ENCODE measurements at places on chromosomes 4 and X.

GRCh38 chrX:37879692-37880091 lies 32.3 kb upstream of the DYNLT3 start:
- DNase-seq: no peak

DNA sequence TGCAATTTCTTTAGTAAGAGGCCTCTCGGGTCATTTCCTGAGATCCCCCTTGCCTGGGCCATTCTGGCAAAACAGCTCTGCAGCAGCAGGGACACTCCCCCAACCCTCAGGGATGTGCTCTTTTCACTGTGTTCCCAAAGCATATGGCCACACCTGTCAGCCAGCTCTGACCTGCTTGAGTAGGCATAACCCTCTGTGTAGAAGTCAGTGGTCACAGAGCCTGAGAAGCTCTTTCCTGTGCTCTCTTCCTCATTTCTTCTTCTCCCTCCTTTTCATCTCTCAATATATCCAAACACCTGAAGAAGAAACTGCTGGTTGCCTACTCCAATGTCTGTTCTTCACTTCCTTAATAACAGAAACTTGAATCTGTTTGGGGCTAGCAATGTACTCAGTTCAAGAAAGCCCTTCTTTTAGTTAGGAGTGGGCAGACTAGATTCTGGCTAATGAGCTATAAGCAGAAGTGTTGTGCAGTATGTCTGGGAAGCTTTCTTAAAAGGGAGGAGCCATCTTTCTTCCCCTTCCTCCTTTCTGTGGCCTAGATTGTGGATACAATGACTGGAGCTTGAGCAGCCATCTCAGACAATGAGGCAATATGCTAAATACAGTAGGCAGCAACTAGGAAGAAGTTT lies 73.3 kb downstream of the PRPS1 start:
- DNase-seq: no peak

DNA sequence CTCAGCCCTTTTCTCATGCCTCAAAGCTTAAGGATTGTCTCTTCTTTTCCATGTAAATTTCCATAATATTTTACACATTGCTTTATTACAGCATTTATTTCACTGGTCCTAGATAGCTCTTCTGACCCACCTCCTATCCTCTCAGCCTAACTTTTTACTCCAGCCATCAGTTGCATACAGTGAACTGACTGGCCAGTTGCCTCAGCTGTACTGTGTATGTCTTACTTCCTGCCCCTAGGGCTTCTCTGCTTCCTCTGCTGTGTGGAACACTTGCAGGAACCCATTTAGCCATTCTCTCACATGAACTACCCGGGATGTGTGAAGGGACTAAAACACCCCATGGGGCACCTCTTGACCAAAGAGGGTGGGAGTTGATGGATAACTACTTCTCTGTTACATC lies 18.0 kb downstream of the C4orf33 start:
- DNase-seq: no peak

DNA sequence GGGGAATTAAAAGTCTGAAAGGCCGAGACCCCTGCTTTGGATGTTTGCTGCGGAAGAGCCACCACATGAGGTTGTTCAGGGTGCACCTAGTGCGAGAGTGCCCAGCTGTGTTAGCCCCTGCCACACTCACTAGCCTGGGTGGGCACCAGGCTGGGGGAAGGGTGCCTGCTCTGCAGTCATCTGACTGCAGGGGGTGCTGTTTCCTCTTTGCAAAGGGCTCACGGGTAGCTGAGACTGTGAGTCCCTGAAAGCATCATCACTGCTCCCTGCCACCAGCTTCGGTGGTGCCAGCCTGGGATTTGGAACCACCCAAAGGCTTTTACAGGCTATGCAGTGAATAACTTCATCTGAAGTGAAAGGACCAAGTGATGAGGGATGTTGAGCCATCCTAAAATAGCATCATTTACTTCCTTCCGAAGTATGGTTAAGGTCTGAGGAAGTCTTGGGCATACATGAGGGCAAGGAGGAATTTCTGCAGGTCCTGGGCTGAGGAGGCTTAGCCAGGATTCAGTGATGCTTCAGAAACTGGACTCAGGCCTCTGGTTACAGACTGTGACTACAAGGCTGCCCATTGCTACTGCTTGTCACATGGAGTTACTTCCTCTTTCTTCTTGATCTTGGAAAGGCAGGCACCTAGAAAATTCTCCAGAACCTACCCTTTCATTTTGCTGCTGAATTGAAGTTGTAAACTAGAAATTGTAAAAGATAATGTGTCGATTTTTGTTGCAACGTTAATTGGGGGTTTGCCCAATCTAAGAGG lies 293.2 kb upstream of the PRPS2 start:
- no peak for DNase-seq

GRCh38 chr4:74370912-74371311 lies 6.0 kb downstream of the EREG start:
- DNase-seq: no peak

GRCh38 chrX:150049647-150050046 lies 111.4 kb upstream of the EOLA2 start:
- DNase-seq: no peak

DNA sequence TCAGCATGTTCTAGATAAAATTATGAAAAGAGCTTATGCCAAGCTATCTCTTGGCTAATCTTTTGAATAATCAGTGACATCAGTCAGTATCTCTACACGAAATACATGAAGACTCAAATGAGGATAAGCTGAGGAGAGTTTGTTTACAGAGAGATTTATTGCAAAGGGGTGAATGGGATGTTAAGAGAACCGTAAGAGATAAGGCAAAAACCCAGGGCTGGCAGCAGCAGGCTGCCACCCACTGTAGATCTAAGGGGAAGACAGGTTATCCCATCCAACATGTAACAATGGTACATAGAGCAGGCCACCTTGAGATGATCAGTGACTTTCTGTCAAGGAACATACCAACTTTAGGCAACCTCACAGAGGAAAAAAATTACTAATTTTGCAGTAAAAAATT lies 432.1 kb upstream of the NR3C2 start:
- no peak for DNase-seq

- DNase-seq: no peak
These were observed 288.3 kb downstream of the ARHGAP24 start for GRCh38 chr4:85763202-85763601.

GRCh38 chrX:49934729-49935128 lies 12.3 kb downstream of the CLCN5 start:
- DNase-seq: no peak

GRCh38 chrX:69153060-69153730 lies 12.1 kb downstream of the PJA1 start:
- no peak for DNase-seq

DNA sequence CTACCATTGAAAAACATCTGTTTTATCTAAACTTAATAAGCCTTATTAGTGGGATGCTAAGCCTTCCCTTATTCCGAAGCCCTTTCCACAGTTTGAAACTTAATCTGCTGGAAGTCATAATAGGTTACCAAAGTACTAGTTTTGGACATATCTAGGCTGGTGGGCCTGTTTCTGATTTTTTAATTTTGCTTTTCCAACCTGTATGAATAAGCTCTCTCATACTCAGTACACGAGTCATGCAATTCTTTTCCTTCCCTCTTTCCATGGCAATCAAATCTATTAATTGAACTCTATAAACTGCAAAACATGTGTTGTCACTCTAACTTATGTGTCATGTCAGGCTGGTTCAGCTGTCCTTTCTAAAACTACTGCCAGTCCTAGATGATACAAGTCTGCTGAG lies 91.0 kb downstream of the AMMECR1 start:
- no peak for DNase-seq

DNA sequence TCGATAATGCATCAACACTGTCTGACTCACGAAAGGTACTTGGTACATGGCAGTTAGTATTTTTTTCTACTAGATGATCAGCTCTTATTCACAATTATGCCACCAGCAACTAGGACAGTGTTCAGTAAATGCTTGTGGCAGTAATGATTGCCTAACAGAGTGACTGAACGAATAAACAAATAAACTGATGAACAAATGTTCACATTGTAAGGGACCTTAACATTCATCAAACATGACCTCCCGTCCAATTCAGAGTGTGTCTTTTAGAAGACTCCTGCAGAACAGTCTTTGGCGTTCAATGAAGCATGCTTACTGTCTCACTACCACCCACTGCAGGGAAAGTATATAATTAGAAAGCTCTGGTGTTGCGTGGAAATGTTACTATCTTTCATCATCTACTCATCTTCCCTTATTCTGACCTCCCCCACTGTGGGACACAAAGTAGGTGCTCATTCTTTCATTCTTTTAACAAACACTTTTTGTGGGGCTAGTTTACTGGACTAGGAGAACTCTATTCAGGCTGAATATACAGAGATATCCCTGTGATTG lies 319.3 kb downstream of the RAB28 start:
- DNase-seq: no peak

DNA sequence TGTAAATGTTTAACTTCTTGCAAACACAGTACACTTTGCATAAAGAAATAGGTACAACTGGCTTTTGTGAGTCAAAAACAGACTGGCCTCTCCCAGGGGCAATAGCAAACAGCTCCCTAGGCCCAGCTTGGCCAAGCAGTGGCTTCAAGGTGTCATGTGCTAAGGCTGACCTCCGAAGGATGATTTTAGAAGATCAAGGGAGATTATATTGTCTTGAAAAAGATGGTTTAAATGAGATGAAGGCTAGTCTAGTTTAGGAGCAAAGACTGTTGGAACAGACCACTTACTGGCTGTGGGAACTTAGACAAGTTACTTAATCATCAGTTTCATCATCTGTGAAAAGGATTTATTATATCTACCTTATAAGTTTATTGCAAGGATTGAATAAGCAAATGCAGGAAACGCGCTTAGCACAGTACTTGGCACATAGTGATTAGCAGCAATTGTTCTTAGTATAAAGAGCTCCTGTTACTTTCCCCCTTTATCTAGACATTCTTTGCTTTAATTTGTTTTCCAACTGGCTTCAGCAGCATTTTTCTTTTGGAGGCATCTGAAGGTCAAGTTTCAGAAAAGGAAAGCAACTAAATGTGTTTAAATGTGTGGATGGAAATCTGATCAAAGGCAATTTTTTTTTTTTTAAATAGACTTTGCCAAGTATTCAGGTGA lies 17.2 kb downstream of the ANXA3 start:
- DNase-seq: no peak

DNA sequence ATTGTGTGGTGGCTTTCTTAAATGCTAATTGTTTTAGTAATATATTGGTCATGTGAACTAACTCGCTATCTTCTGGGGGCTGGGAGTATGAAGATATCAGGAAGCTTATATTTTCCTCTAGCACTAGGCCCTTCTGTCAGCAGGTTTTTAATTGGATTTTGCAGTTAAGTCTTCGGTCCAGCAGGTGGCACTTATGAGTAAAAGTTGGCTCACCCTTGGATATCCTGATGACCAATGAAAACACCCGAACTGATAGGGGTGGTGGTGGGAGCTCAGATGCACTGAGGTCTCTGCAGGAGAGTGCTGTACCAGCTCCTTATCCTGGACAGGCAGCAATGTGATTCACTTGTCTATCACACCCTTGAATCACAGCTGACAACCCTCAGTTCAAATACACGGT lies 1365.8 kb upstream of the DIAPH2 start:
- no peak for DNase-seq

- DNase-seq: no peak
These were observed 9.0 kb upstream of the CD99L2 start for GRCh38 chrX:150907474-150907873.

GRCh38 chr4:153220682-153221395 lies 16.6 kb downstream of the TRIM2 start:
- DNase-seq: no peak

GRCh38 chr4:93065790-93066189 lies 762.0 kb downstream of the GRID2 start:
- no peak for DNase-seq

DNA sequence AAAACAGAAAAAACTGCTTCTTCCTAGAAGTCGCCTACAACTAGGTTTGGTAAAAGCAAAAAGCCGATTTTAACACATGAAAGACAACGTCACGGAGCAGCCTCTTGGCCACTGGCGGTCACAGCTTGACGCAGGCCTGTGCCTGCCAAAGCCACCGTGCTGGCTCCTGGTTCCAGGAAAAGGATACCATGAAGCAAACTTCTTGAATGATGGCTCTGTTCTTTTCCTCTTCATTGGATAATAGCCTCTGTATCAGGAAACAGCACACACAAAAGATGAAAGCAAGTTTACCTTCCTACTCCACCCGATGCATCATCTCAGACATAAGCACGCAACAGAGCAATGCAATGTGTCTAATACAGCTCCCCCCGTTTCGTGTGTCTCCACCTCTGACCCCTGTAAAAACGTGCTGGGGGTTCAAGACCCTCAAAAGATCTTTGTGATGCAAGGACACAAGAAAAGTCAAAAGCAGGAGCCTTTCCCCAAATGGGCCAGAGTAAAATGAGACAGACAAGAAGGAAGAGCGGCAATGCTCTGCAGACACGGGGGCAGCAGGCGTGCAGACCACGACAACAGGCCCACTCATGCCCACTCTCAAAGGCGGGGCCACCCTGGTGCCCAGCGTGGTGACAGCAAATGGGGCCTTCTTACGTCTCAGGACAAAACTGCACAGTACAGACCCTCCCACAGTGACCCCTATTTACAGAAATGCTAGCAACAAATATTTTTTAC lies 19.4 kb downstream of the GAK start:
- DNase-seq: no peak

- no peak for DNase-seq
These were observed 51.1 kb downstream of the KLF3 start for GRCh38 chr4:38715050-38715449.

DNA sequence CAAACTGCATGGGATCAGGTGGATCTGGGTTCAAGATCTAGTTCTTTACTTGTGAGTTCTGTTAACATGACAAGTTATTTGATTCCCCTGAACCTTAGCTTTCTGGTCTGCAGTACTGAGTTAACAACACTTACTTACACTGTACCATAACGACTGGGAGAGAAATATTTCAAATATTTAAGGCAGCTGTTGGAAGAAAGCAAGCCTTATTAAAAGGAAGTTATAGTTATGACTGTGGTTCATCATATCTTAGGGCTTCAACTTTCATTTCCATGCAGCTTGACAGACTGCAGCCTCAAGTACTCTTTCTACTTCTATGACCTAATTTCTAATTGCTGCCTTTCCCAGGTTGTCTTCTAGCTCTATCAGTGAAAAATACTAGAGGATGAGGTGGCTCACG lies 40.0 kb upstream of the PDGFRA start:
- DNase-seq: no peak

- DNase-seq: no peak
These were observed 30.0 kb upstream of the GPR173 start for GRCh38 chrX:53018627-53019026.

DNA sequence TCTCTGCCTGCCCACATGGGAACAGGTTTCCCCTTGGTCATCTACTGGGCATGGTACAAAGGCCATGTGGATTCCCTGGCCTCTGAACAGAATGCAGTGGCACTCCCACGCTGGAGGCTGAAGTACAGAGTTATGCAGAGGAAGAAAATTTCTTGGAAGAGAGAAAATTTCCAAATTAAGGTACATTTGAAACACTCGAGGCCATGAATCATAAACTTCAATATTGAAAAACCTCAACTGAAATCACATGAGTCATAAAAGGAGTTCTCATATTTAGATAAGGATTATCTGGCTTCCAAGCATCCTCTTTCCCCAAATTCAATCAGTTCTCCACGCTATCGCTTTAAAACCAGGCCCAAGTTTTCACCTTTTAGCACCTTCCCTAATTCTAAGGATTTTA lies 28.1 kb upstream of the TXK start:
- no peak for DNase-seq

- no peak for DNase-seq
These were observed 273.5 kb downstream of the DACH2 start for GRCh38 chrX:86421771-86422170.
